ENCODE measurements at places on chromosomes 12 and 14. TPM values are rescaled to one million over a fixed set of nuclear protein-coding genes. Genes with fewer than 3 reads are reported as not detected.

LAG3 gene
- total RNA-seq: 0.11 TPM

GON7 gene
- total RNA-seq: 7.9 TPM

FUT8 gene
- total RNA-seq: 316 TPM

PLEKHG7 gene
- total RNA-seq: not detected

HNRNPC gene
- 934 TPM for total RNA-seq

MSRB3 gene
- total RNA-seq: 15.9 TPM

A2M gene
- total RNA-seq: not detected

VDR gene
- 13.6 TPM for total RNA-seq

ANO2 gene
- total RNA-seq: 0.39 TPM

USP44 gene
- total RNA-seq: 0.54 TPM

PTPRB gene
- total RNA-seq: 1.1 TPM

RNASE7 gene
- not detected for total RNA-seq

REC8 gene
- 14.2 TPM for total RNA-seq

ASIC1 gene
- total RNA-seq: 0.65 TPM

AQP2 gene
- total RNA-seq: not detected

OTX2 gene
- not detected for total RNA-seq

RAB2B gene
- total RNA-seq: 17.7 TPM

SLC4A8 gene
- 14.9 TPM for total RNA-seq

KRT79 gene
- total RNA-seq: not detected

BEGAIN gene
- total RNA-seq: 1.4 TPM

BIN2 gene
- under 0.01 TPM for total RNA-seq

STX2 gene
- total RNA-seq: 21.2 TPM

SOX5 gene
- total RNA-seq: 1.1 TPM

DPF3 gene
- total RNA-seq: 0.11 TPM

CLEC4A gene
- under 0.01 TPM for total RNA-seq

SERPINA9 gene
- not detected for total RNA-seq

COX6A1 gene
- 480 TPM for total RNA-seq

FGF6 gene
- not detected for total RNA-seq

SRRM4 gene
- total RNA-seq: under 0.01 TPM

KRT72 gene
- not detected for total RNA-seq

CACNA1C gene
- total RNA-seq: 2.2 TPM

SARNP gene
- 45.9 TPM for total RNA-seq

SLC17A8 gene
- total RNA-seq: not detected

KCNC2 gene
- not detected for total RNA-seq

TBPL2 gene
- not detected for total RNA-seq

BDKRB1 gene
- not detected for total RNA-seq

MYF6 gene
- not detected for total RNA-seq

FGF23 gene
- not detected for total RNA-seq

SOAT2 gene
- total RNA-seq: not detected

CEP170B gene
- total RNA-seq: 34.6 TPM

SYCP3 gene
- total RNA-seq: under 0.01 TPM

KRT77 gene
- not detected for total RNA-seq

EPYC gene
- total RNA-seq: not detected

KRT78 gene
- total RNA-seq: not detected

CSRP2 gene
- total RNA-seq: 47.9 TPM

RTL1 gene
- not detected for total RNA-seq

OTOGL gene
- total RNA-seq: not detected

MMP19 gene
- 4.9 TPM for total RNA-seq

TEX52 gene
- not detected for total RNA-seq

ASB2 gene
- total RNA-seq: not detected

SRGAP1 gene
- 9.0 TPM for total RNA-seq

Measured in placental epithelial cell (primary cell).